Stimulated activated memory B cell treated with anti-CD40 and anti-IgM and Interleukin-4, amounts not matched to agents 10 μg/mL and 1 μg/mL and 100 μg/mL, for 72 hours (primary cell): ENCODE measurements at places on chromosomes 7 and 10.

GRCh38 chr10:19917751-19918478 lies 101.7 kb downstream of the PLXDC2 start:
- no peak for ATAC-seq

DNA sequence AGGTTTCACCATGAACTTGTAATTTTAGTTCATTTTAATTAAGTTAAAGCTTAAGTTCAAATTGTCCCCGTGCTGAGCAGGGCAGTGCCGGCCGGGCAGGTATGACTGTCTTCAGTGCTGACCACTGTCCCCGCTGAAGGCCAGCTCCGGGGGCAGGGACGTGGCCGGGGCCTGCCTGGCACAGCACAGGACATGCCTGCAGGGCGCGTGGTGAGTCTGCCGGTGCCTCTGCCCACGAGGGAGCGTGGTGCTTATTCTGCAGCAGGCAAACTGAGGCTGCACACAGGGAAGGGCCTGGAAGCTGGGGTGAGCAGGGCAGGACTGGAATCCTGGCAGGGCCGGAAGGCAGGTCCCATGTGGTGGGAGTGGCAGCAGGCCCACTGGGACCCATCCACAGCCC lies 9.8 kb downstream of the MICALL2 start:
- no peak for ATAC-seq

DNA sequence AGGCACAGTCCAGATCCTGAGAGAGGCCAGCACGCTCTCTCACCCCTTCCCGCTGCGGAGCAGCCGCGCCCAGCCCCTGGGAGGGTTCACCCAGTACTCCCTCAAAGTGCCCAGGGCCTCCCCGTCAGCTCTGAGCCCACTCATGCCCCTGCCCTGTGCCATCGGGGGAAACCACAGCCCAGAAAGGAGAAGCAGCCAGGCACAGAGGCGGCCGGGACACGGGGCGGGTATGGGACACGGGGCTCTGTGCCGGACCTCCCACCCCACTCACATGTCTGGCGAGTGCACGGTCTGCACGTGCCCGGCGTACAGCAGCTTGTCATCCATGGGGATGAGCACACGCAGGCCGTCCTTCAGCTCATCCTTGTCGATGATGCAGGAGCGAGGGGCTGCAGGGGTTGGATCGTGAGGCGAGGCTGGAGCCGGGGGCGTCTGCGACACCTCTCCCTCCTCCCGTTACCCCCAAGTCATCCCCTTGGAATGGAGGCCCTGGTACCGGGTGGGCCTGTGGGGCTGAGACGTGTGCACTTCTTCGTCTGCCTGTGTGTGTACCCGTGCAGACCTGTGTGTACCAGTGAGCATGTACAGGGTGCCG lies 38.2 kb downstream of the SLC29A4 start:
- no peak for ATAC-seq

- ATAC-seq, result no peak
Observed at GRCh38 chr7:86932038-86932512, 127.4 kb downstream of the ELAPOR2 start.

DNA sequence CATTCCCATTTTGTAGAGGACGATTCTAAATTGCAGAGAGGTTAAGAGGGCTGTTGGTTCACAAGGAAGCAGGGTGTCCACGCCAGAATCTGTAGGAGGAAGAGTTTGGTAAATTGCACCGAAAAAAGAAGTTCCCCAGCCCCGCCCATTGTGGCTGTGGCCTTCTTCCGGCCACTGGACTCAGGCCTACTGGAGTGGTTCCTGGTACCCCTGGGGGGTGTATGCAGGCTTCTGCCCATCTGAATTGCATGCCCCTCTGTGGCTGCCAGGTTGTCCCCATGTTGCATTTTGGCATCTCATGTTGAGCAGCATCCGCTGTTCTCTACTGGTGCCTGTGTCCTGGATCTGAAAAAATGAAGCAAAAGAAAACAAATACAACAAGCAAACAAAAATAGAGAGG lies 234.2 kb downstream of the WDR11 start:
- no peak for ATAC-seq

GRCh38 chr7:140540136-140540777 lies 61.0 kb upstream of the MKRN1 start:
- no peak for ATAC-seq

GRCh38 chr10:87842776-87843497 lies 20.4 kb downstream of the KLLN start:
- ATAC-seq, result no peak

DNA sequence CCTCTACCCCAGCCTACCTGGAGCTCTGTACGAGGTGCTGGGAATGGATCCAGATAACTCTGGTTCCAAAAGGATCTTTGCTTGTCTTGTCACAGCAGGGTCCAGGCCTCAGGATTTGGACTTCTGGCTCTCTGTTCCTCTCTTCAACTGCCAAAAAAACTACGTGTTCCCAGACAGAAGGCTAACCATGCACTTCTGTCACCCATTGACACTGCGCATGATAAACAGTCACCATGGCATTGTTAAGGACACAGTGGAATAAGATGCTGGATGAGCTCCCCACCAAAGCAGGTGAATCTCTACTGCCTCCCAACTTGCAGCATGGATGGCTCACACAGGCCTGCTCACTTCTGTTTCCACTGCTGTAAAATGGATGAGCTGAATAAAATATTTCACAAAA lies 637.9 kb downstream of the TNS3 start:
- ATAC-seq, result no peak

- no peak for ATAC-seq
Observed at GRCh38 chr10:52027055-52027705, 286.9 kb upstream of the DKK1 start.

GRCh38 chr10:132699411-132700155 lies 86.4 kb downstream of the NKX6-2 start:
- ATAC-seq, result no peak

DNA sequence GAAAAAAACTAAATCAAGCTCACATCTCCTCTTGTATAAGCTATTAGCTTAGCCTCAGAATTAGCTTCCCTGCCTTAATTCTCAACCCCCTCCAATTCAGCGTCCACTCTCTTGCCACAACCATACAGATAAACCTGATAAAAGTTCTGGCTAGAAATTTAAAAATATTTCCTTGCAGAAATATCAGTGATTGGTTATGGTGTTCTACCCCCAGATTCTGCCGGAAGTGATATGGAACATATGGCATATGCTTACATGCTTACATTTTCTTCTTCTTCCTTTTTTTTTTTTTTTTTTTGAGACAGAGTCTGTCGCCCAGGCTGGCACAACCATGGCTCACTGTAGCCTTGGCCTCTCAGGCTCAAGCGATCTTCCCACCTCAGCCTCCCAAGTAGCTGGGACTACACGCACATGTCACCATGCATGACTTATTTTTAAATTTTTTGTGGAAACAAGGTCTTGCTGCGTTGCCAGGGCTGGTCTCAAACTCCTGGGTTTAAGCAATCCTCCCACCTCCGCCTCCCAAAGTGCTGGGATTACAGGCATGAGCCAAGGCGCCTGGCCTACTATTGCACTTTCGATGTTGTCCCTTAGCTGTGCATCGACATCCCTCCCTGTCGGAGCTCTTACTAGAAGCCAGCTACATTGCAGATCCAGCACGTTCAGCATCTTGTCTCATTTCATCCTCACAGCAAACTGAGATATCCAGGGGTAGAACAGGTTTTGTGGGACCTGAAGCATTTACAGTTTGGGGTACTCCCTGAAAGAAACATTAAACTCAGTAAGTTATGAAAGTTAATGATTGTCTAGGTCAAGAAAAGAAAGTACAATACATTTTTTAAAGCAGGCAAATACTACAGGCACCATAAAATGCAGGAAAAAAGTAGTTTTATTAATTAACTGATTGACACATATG lies 205.6 kb upstream of the TCF7L2 start:
- ATAC-seq, result no peak

- ATAC-seq, result peak; percentile 78
Observed at GRCh38 chr10:132421847-132422751, 25.1 kb downstream of the PWWP2B start.

- no peak for ATAC-seq
Observed at GRCh38 chr10:53702489-53702888, 929.9 kb upstream of the MBL2 start.

DNA sequence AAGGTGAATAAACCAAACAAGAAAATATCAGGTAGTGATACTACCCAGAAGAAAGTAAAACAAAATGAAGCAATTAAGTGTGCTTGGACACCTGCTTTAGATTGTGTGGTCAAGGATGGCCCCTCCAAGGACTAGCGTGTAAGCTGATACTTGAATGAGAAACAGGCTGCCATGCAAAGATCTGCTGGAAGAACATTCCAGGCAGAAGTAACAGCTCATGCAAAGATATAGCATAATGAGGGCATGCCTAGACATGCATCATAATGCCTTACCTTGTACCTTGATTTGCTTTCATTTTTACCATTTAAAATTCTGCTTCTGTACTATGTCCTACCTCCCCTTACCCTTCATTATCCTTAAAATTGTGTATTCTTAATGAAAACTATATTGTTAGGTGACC lies 74.8 kb upstream of the HDAC9 start:
- no peak for ATAC-seq

DNA sequence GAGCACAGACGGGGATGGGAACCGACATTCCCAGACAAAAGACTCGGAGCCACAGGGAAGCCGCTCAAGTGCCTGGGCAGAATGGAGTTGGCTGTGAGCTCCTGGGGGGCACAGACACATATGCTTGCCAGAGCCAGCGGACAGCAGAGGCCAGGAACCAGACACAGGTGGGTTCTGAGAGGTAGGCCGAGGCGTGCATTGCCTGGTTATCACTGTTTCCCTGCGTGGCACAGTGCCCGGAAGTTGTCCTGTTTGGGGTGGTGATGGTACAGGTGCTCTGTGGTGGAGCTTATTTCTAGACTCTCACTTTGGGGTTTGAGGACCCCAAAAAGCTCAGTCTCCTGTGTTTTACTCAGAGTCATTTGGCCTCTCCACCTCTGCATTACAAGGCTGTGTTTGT lies 2.5 kb downstream of the PALD1 start:
- no peak for ATAC-seq

- ATAC-seq, result no peak
Observed at GRCh38 chr7:33107136-33108066, 1.8 kb downstream of the RP9 start.

DNA sequence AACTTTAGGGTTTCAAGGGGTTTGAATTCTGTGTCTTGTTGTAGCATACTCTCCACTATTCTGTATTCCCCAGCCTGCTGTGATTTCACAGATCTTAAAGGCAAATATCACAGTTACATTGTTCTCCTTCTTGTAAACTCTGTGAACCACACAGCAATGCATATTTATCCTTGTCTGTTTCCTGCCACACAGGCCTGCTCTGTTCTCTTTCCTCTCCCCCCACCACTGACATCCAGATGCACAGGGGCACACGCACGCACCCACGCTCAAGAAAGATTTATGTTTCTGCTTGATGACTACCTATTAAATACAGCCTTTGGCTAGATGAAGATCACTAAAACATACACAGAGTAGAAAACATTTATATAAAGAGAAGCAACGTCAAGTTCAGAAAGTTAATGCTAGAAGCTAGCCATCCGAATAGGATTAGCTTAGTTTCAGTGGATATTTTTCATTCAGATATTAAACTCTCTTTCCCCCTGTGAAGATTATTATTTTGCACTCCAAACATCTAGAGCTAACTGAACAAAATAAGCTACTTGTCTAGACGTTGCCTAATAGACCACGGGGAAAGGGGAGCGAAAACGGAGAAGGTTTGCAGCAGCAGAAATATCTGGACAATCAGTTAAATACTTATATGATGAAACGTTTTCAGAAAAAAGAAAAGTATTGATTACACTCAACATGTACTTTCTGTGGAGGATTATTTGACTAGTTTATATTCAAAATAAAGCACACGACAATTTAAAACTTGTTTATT lies 193.1 kb upstream of the SEMA3C start:
- no peak for ATAC-seq

- peak; percentile 91 for ATAC-seq
Observed at GRCh38 chr7:157318015-157318706, 18.6 kb upstream of the DNAJB6 start.

GRCh38 chr7:70761711-70762328 lies 370.1 kb upstream of the GALNT17 start:
- ATAC-seq, result peak; percentile 52

DNA sequence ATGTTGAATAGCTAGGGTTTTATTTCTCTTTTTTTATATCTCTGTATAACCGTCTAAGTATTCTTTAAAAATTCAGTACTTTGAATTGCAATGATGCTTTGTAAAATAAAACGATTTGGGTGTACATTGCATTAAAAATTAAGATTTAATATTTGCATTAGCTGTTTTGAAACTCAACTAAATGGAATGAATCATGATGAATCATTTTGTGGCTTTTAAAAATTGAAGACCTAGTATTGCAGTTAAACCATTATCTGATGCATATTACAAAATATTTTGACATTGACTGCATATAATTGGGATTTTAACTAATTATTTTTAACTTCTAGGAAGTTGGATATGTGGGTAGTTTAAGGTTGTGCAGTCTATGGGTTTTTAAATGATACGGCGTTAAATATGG lies 314.0 kb downstream of the CDK14 start:
- no peak for ATAC-seq

GRCh38 chr10:124289851-124290795 lies 128.6 kb downstream of the OAT start:
- peak; percentile 56 for ATAC-seq

- no peak for ATAC-seq
Observed at GRCh38 chr10:46550795-46551700, 5.4 kb downstream of the GPRIN2 start.

DNA sequence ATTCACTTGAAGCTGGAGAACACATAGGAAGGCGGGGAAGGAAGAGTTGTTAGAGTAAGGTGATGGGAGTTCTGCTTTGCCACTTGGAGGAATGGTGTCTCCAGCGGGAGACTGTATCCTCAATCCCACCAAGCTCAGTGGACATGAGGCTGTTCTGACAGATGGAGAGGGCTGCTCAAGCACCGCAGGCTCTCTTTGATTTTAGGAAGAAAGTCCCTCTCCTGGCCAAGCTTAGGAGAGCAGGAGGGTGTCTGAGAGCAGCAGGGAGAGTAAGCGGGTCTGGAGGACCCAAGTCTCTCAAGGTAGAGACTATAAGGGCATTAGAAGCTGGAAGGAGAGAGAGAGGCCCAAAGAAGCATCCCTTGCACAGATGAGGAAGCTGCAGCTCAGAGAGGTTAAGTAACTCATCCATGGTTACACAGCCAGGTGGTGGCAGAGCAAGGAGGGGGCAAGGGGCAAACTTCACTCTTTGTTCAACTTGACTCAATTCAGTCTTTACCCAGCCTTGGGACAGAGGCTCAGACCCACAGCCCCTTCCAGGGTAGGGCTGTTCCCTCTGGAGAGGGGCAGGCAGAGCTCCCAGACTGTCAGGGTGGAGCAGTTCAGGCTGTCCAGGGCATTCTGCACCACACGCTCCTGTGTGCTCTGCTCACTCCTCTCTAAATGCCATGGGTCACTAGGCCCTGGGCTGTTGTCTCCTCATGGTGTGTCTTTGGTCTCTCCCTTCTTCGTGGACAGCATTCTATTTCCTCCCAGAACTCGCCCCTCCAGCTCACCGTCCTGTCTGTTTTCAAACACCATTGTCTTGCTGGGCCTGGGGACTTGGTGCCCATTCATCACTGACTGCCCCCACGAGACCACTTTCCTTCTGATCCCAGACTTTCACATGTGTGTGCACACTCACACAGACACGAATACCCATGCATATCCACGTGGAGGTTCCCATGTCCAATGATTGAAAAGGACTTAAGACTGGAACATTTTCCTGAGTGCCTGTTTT lies 8.9 kb downstream of the CHAT start:
- ATAC-seq, result no peak
